Epithelial cell of esophagus (primary cell): ENCODE measurements at places on chromosomes 7 and 10.

GRCh38 chr7:68789597-68789996 lies 808.7 kb upstream of the AUTS2 start:
- no peak for DNase-seq

DNA sequence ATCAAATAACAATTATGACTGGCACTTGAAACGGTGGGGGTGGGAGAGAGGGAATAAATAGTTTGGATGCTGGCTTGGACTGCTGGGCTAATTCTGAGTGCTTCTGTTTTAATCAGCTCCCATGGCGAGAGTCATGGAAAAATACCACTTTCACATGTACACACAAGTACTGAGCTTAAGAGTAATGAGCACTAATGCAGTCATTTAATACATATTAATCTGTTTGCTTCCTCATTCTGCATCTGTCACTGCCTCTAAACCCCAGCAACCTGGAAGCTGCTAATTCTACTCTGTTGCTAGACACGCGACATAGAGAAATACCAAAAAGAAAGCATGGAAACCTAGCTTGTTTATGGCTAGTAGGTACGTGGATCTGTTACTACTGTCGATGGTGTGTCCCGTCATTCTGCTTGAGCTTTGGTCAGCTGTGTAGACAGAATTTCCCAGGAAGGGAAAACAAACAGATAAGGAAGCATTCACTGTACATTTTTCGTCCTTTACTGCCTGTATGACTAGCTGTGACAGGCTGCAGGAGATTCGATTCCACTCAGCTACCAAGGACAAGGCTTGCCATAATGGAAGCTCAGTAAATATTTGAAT lies 238.8 kb downstream of the BAMBI start:
- no peak for DNase-seq

DNA sequence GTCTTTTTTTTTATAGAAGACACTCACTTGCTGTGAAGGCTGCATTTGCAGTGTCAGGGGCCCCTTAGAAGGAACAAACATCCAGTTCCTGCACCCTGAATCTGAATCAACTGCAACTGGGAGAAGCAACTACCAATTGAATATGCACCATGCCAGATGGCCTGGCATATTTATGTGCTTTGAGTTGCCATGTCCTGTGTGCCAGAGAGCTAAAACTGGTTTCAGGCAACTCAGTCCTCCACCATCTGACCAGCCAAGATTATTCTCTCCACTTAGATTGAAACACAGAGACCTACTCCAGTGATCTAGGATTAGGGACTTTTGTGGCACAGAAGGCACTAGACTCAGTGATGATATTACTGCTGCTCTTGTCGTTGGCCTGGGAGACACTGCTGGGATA lies 225.4 kb downstream of the HECW1 start:
- no peak for DNase-seq

DNA sequence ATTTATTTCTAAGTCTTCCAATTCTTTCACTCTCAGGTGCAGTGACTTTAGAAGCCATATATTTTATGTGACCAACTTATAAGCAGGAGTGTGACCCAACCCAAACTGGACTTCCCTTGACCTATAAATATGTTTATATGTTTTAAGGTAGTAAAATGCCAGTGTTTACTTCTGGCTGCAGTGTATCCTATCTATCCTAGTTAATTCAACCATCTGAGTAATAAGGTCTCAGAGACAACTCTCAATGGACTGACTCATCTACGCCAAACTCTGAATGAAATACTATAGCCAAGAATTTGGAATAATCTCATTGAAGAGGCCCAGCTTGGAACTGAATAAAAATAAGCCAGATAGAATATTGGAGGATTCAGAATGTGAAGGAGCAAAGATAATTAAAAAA lies 544.5 kb upstream of the SORCS1 start:
- DNase-seq: no peak

- no peak for DNase-seq
These were observed 97.1 kb downstream of the CREB5 start for GRCh38 chr7:28509251-28510025.

GRCh38 chr7:22193450-22193983 lies 163.4 kb downstream of the RAPGEF5 start:
- DNase-seq: no peak

DNA sequence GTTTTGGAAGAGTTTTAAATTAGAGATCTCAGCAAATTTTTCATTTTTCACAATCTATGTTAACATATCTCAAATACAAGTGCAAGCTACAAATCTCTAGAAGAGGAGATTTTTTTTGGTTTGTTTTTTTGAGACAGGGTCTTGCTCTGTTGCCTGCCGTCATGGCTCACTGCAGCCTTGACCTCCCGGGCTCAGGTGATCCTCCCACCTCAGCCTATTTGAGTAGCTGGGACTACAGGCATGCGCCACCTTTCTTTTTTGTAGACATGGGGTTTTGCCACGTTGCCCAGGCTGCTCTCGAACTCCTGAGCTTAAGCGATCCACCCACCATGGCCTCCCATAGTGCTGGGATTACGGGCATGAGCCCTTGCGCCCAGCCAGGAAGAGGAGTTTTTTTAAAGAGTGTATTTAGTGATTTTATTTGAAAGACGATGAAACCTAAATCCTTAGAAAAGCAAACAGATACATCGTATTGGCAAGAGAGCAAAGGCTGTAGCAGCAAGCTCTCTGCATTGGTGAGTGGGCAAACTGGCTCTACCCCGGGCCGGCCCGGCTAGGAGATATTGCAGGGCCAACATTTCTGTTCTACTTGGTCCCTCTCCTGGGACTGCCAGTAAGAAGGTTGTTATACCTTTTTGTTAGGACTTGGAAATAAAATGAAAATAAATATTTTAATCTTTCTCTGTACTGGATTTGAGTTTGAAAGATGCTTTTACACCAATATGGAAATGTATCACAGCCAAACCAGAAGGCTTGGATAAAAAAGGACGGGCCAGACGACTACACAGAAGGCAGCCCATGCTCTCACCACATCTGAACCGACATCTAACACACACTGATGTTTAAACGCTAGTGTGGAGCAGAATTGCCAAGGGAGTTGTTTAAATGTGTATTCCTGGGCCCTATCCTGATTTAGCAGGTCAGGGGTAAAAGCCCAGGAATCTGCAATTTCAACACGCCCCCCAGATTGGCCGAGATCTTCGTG lies 49.6 kb upstream of the RHEB start:
- DNase-seq: no peak

DNA sequence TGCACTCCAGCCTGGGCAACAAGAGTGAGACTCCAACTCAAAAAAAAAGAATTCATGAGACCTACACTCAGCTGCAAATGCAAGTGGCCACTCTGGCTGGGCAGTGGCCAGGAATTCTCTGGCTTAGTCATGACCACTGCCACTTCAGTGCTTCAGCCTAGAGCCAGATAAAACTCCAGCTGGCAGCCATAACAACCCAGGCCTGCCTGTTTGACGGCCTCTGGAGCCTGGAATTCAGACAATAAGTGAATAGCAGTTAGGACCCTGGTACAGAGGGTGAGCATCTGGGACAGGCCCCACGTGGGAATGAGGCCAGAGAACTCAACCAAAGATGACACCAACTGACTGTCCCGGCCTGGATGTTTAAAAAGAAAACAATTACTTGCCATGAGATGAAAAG lies 18.9 kb downstream of the RCC1L start:
- DNase-seq: no peak

GRCh38 chr7:125467996-125468854 lies 538.6 kb upstream of the POT1 start:
- DNase-seq: no peak

GRCh38 chr7:85010306-85010705 lies 176.6 kb downstream of the SEMA3D start:
- no peak for DNase-seq

- DNase-seq: peak; percentile 24
These were observed 84.4 kb upstream of the TNS3 start for GRCh38 chr7:47666164-47666862.

GRCh38 chr10:58087896-58088295 lies 179.8 kb downstream of the IPMK start:
- peak; percentile 76 for DNase-seq

DNA sequence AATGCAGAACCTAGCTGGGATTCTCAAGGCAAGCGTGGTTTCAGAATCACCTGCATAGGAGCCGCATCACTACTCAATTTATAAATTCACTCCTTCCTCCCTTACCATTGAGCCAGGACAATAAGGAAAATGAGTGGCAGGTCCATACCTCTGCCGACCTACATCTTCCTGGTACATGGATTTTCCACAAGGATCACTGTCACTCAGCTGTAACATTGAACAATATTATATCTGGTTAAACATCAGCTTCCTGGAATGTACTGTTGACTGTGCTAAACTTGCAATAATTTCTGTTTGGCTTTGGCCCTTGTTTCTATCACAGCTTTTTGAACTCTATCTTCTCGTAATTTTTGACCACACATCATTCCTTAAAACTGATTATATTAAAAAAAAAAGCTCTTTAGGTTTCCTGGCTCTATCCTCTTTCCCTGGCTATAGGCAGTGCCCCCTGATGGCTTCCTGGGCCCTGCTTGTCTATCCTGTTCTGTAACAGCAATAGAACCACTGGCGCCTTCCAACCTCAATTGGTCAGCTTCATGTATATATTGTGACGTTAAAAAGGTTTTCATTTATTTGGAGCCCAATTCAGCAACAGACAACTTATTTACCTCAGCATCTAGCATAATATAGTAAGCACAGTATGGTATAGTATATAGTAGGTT lies 59.2 kb downstream of the RNLS start:
- no peak for DNase-seq

GRCh38 chr7:92072121-92072520 lies 62.2 kb downstream of the CYP51A1 start:
- no peak for DNase-seq

DNA sequence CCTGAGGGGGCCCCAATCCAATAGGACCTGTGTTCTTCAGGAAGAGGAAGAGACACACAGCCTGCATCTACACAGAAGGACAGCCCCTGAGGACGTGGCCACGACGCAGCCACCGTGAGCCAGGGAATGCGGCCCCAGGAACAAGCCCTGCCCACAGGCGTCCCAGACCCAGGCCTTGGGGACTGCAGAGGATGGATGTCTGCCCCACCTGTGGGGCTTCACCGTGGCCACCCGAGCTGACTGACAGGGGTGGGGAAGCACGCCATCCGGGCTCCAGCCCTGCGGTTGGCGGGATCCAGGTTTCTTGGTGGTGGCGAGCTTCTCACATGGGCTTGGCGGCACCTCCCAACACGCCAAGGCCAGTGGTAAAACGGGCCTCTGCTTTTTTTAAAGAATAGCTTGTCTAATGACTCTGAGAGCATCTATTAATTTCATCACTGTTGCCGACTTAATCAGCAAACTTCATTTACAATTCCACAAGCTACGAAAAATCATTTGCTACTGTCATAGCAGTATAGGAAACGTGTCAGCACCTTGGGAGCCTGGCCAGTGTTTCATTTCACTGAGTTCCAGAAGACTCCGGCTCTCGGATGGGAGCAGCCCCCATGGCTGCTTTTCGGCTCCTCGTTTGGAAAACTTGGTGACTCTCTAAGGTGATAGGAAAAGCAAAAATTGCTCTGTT lies 584.0 kb downstream of the PTPRN2 start:
- no peak for DNase-seq

- DNase-seq: no peak
These were observed 4.7 kb downstream of the COPS6 start for GRCh38 chr7:100093498-100093897.

DNA sequence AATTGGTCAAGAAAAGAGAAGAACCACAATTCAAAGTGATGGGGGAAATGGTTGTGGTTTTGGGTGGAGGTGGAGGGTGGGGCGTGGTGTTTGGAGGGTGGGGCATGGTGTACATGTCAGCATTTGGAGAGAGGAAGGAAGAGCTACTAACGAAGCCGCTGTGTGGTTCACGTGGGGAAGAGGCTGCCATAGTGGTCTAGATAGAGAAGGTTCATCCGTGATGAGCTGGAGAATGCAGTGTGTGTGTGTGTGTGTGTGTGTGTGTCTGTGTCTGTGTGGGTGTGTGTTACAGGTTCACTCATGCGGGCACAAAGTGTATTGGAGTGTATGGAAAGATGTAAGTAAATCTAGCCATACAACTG lies 6.1 kb upstream of the VCL start:
- DNase-seq: no peak

DNA sequence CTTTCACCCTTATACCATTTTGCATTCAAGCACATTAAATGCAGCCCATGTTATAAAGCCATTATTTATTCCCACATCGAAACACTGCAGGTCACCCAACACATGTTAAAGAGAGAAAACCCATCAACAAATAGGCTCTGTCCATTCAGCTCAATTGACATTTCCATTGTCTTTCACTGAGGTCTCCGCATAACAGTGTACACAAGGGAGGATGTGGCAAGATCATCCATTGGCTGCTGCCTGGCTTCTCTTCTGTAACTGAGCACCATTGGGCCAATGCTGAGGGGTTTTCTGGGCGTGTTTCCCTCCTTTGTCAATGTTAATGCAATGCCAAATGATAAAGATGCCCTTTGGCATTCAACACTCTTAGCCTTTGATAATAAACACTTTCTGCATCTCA lies 278.1 kb upstream of the SP4 start:
- no peak for DNase-seq

DNA sequence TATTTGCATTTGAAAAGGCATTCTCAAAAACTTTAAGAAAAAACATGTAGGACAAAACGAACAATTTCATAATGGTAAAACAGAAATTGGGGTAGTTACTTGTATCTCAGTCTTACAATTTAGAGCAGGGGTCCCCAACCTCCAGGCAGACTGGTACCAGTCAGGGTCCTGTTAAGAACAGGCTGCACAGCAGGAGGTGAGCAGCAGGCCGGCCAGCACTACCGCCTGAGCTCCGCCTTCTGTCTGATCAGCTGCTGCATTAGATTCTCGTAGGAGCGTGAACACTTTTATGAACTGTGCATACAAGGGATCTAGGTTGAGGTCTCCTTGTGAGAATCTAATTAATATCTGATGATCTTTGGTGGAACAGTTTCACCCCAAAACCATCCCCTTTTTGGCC lies 77.3 kb downstream of the SEMA3A start:
- DNase-seq: no peak

- DNase-seq: no peak
These were observed 72.6 kb downstream of the SHH start for GRCh38 chr7:155739538-155740143.

GRCh38 chr7:108415084-108415483 lies 41.2 kb downstream of the NRCAM start:
- DNase-seq: no peak

DNA sequence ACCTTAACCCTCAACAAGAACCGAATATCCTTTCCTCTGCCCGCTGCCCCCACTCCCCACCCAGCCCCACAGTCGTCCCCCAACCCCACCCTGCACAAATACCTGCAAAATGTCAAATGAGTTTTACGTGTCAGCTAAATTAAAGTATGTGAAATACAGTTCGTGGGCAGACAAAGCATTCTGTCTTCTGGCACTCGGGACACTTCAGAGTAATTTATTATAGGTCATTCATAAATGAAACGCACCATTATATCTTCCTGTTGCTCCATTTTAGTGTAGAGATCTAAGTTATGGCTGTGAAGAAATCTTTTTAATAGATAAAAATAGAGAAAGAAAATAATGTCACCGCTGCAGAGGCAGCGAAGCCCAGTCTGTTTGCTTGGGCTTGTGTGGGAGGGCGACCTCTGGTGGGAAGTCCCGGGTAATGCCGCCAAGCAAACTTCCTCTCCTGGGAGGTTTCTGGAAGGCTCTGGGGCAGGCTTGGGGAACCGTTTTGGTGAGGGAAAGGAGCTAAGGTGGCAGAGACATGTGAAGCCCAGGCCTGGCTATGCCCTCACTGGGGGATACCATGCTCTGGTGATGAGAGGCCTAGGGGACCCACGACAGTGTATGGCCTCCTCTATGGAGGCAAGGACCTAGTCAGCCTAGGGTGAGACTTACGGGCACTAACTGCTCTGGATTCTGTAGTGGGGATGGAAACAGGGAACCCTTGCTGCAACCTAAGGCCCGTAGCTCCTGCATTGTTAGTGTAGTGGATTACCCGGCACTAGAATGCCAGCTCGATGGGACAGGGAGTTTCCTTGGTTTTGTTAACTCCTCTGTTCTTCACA lies 604.9 kb downstream of the LRMDA start:
- peak; percentile 76 for DNase-seq
